Kasumi-1 (cell line): ENCODE measurements at places on chromosomes 2 and 18.

- no peak for DNase-seq
These were observed 9.9 kb upstream of the WNT6 start for GRCh38 chr2:218849721-218850120.

GRCh38 chr2:2020897-2021296 is 276.6 kb upstream of the PXDN start:
- DNase-seq: no peak

DNA sequence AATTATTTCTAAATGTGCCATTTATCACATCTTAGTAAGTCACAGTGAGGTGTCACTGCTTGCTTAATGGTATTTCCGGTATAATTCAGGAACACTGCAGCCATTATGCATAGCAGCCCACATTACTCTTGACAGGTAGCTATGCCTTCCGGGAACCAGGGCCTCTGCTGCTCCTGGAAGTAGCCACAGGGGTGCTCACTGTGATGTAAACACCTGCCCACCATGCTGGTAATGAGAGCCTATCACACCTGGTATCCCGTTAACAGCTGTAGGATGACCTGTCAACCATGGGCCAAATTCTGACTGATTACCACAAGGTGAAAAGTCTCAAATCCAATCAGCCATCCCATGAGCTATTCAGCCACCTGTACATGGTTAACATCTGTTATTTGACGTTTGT is 647.0 kb upstream of the NXPH2 start:
- no peak for DNase-seq

DNA sequence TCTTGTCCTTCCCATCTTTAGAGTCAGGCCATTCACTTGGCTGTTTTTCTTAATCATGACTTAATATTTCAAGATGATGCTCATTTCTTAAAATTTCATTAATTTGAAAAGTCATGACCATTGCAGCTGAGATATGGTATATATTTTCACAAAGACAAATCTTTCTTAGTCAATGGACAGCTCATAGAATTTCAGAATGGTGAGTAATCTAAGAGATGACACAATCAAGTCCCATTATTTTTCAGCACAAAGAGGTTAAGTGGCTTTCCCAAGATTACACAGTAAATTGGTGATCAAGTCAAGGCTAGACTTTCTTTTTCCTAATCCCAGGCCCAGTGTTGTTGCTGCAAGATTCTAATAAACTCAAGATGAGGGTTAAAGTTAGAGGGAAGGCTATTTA is 34.4 kb upstream of the NT5C1B start:
- no peak for DNase-seq

GRCh38 chr2:41869542-41870264 is 178.1 kb upstream of the PKDCC start:
- peak; percentile 61 for DNase-seq

DNA sequence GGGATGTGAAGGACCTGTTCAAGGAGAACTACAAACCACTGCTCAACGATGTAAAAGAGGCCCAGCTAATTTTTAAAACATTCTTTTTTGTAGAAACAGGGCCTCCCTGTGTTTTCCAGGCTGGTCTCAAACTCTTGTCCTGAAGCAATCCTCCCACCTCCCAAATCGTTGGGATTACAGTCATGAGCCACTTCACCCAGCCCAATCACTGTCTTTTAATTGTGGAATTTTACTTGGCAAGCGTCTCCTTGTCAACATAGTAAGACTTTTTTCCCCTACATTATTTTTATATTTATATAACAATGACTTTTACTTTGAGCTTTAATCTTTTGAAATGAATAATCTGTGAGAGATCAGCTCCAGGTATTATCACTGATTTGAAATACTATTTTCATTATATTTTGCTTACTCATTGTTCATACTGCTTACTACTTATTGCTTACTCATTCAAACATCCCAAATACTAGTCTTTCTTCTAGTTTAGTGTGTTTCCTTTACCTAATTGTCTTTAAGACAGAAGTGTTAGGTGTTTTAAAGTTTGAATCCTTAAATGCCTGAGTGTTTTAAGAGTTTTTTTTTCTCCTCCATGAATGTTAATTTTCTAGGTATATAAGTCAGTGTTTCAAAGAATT is 48.9 kb downstream of the PTPN4 start:
- DNase-seq: no peak

DNA sequence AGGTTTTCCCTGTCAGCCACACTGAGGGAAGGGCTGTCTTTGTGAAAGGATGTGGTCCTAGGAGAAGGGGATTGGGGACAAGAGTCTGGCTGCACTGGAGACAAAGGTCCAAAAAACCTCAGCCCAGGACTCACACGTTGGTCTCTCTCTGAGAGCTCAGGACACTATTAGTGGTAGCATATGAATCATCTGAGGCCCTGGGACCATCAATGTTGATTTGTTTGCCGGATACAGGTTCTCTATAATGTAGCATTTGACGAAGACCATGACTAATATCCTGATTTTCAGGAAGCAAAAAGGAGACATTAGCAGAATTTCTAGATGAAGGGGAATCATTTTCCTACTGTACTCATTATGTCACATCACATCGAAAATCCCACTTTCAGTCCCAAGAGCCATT is 22.2 kb upstream of the DNAH6 start:
- DNase-seq: no peak

DNA sequence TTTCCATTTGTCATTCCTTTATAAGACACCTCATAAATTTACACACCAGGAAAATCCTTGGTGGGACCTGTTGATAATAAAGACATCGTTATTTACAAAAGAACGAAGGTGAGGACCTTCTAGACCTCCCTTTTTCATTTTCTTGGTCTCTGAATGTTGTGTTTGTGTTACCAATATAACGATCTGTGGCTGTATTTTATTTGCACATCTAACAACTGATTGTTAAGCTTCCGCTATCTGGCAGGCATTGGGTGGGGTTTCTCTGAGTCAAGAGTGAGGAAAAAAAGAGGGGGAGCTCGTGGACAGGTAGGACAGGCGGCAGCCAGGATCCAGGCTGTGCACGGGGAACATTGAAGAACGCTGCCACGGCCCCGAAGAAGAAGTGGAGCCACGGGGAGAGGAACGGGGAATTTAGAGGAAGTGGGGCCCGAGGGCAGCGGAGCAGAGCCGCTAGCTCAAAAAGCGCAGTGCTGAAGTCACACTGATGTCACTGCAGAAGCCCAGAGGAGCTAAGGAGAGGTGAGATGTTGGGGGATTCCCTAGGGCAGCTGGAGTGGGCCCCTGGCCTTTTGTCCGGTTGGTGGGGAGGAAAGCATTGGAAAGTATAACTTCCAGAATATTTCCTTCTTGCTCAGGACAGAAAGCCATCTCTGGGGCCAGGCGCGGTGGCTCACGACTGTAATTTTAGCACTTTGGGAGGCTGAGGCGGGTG is 20.9 kb upstream of the DNMT3A start:
- DNase-seq: peak; percentile 77

GRCh38 chr2:51710222-51710621 is 678.3 kb upstream of the NRXN1 start:
- peak; percentile 54 for DNase-seq

GRCh38 chr2:75098856-75099255 is 100.5 kb downstream of the TACR1 start:
- peak; percentile 43 for DNase-seq

GRCh38 chr2:220282236-220282635 is 654.8 kb downstream of the SLC4A3 start:
- no peak for DNase-seq

GRCh38 chr2:235026649-235027557 is 75.1 kb downstream of the SH3BP4 start:
- no peak for DNase-seq

DNA sequence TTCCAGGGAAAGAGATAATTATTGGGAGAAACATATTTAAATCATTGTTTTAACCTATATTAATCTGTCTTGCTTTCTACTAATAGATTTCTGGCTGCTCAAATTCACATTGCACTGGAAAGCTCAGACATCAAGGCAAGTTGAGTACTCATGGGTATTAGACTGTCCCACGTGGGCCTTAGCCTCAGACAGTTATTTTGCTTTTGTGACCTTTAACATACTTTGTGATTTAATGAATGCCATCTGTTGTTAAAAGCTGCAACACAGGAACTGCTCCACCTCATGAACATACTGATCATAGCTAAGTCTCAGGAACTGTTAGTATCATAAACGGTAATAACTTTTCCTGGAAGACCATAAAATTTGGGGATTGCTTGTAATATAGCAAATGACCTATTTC is 2.7 kb upstream of the LCT start:
- DNase-seq: no peak
